CD14-positive monocyte (primary cell): ENCODE measurements at places on chromosomes 4 and X.
A peak's percentile ranks its signal among the peaks of the same experiment; 100 is the strongest.

GRCh38 chrX:9566150-9566621 is 101.3 kb downstream of the TBL1X start:
- no peak overlapping the region for H3K27ac ChIP-seq
- H3K4me3 ChIP-seq: no peak overlapping the region
- no peaks in the 10 kb centered on the region for H3K36me3 ChIP-seq

GRCh38 chr4:17168571-17168970 is 270.1 kb upstream of the LDB2 start:
- H3K4me3 ChIP-seq: no peak overlapping the region
- no peak for DNase-seq
- H3K27me3 ChIP-seq: no peaks in the 10 kb centered on the region
- no peaks in the 10 kb centered on the region for H3K4me1 ChIP-seq

GRCh38 chr4:22999419-22999818 is 306.7 kb downstream of the GBA3 start:
- H3K27me3 ChIP-seq: no peaks in the 10 kb centered on the region
- H3K4me3 ChIP-seq: no peak overlapping the region
- H3K4me1 ChIP-seq: no peaks in the 10 kb centered on the region
- H3K27ac ChIP-seq: no peak overlapping the region
- no peak for DNase-seq

GRCh38 chrX:154013001-154013421 is 6.7 kb downstream of the IRAK1 start:
- peaks cover 58% of the 10 kb centered on the region for H3K4me1 ChIP-seq
- no peak overlapping the region for H3K27ac ChIP-seq
- DNase-seq: no peak
- H3K4me3 ChIP-seq: no peak overlapping the region

DNA sequence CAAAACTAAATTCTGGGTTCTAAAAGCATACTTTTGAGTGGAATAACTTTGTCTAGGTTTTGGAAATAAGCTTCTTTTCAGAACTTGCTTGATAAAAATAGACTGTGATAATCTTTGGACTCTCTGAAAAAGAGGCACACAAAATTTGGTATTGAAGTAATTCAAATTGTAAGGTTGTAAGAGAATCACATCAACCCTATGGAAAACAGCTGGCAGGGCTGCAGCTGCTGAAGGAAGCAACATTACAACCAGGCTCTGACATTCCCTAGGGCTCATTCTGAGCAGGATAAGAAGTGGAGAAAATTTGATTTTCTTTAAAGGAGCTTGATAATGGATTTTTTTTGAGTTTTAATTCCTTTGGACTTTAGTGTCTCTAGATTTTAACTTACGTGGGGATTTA is 147.6 kb downstream of the FSTL5 start:
- no peaks in the 10 kb centered on the region for H3K36me3 ChIP-seq
- H3K27me3 ChIP-seq: no peaks in the 10 kb centered on the region
- no peak overlapping the region for H3K4me3 ChIP-seq
- H3K27ac ChIP-seq: no peak overlapping the region
- no peaks in the 10 kb centered on the region for H3K4me1 ChIP-seq
- no peak for DNase-seq

GRCh38 chrX:129957241-129958082 is 25.0 kb upstream of the BCORL1 start:
- no peaks in the 10 kb centered on the region for H3K36me3 ChIP-seq
- peaks cover 12% of the 10 kb centered on the region for H3K27me3 ChIP-seq
- H3K4me3 ChIP-seq: peak overlapping the region; percentile 71
- peak overlapping the region; percentile 84 for H3K27ac ChIP-seq
- peaks cover 33% of the 10 kb centered on the region for H3K4me1 ChIP-seq

GRCh38 chr4:153683763-153684181 is 308 bp upstream of the TLR2 start:
- H3K27ac ChIP-seq: peak overlapping the region; percentile 96
- H3K36me3 ChIP-seq: peaks cover 18% of the 10 kb centered on the region
- peaks cover 32% of the 10 kb centered on the region for H3K4me1 ChIP-seq
- no peaks in the 10 kb centered on the region for H3K27me3 ChIP-seq
- H3K4me3 ChIP-seq: peak overlapping the region; percentile 98
- DNase-seq: no peak

GRCh38 chrX:69813677-69814076 is 197.8 kb downstream of the EDA start:
- no peaks in the 10 kb centered on the region for H3K36me3 ChIP-seq
- no peaks in the 10 kb centered on the region for H3K27me3 ChIP-seq
- no peak overlapping the region for H3K4me3 ChIP-seq
- no peak for DNase-seq
- H3K27ac ChIP-seq: no peak overlapping the region
- H3K4me1 ChIP-seq: no peaks in the 10 kb centered on the region

GRCh38 chr4:143346206-143346605 is 9.5 kb downstream of the GAB1 start:
- H3K27me3 ChIP-seq: no peaks in the 10 kb centered on the region
- H3K4me1 ChIP-seq: no peaks in the 10 kb centered on the region
- no peaks in the 10 kb centered on the region for H3K36me3 ChIP-seq
- H3K4me3 ChIP-seq: no peak overlapping the region

DNA sequence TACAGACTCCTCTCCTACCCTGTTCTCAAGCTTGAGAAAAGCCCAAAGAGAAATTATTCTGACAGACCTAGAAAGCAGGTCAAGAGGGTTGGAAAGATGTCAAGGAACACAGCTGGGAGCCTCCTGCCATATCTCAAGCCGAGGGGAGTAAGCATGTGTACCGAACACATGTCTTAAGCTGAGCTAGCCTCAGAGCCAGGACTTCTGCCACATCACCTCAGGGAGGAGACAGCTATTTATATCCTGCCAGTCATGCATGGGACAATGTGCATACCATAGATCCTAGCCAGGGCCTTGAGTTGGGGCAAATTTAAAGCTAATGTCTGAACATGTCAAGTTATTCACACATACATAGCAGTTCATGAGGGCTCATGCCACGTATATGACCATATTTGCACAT is 11.8 kb downstream of the TMEM31 start:
- no peak overlapping the region for H3K27ac ChIP-seq
- no peak overlapping the region for H3K4me3 ChIP-seq
- H3K4me1 ChIP-seq: no peaks in the 10 kb centered on the region

DNA sequence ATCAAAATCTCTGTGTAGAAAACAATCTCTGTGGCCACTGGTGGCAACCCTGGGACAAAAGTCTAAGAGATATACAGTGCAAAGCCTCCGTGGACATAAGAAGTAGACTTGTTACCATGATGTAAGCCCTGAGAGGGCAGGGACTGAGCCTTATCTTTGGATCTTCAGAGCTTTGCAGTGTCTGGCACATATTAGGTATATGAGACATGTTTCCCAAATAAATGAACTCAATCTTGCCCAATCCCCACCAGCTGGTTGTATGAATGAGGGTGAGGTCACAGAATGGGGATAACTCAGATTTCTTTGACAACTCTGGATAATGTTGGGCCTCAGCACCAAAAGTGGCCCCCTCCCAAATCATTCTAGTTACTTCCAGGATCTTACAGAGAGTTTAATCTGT is 511.4 kb upstream of the DIPK2B start:
- H3K4me3 ChIP-seq: no peak overlapping the region
- no peak overlapping the region for H3K27ac ChIP-seq
- no peaks in the 10 kb centered on the region for H3K27me3 ChIP-seq
- DNase-seq: no peak

DNA sequence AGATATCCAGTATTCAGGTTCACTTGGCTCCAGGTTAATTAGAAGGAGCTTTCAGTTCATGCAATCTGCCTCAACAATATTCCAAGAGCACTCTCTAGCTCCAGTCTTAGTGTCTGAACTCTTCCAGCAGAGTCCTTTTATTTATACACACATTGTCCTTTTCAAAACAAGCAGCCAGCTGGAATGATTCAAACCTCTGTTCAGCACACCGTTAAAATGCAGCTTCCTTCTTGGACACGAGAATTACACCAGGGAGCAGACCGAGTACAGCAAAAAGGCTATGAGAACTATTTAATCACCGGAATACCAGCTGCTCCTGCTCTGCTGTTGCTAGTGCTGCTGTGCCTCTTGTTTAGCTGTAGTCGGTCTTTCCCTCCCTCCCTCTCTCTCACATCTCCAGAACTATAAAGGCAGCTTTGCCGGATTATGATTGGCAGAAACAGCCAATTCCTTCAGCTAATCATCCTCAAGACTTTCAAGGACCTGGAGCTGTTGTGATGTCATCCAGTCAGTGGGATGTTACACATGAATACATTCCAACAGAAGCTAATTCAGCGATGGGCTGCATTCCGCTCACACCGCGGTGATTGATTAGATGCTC is at the start of gene NDST4:
Gene NDST4 (minus strand): TSS at position 115 of the 601 bp plus-strand sequence. CDS start 36,584 bp downstream, outside the sequence.
- DNase-seq: no peak
- H3K27ac ChIP-seq: no peak within 1 kb of the TSS
- H3K27me3 ChIP-seq: no peaks in the 10 kb centered on the region
- no peak within 1 kb of the TSS for H3K4me3 ChIP-seq
- no peaks in the 10 kb centered on the region for H3K4me1 ChIP-seq
- no peaks in the 10 kb centered on the region for H3K36me3 ChIP-seq

- no peaks in the 10 kb centered on the region for H3K27me3 ChIP-seq
- no peaks in the 10 kb centered on the region for H3K36me3 ChIP-seq
- no peaks in the 10 kb centered on the region for H3K4me1 ChIP-seq
- no peak for DNase-seq
- no peak overlapping the region for H3K27ac ChIP-seq
Measured at GRCh38 chr4:169971456-169972015, 54.7 kb downstream of the MFAP3L start.

- H3K36me3 ChIP-seq: no peaks in the 10 kb centered on the region
- H3K27me3 ChIP-seq: no peaks in the 10 kb centered on the region
- H3K27ac ChIP-seq: no peak overlapping the region
- DNase-seq: no peak
Measured at GRCh38 chr4:3801521-3801920, 35.3 kb downstream of the ADRA2C start.

DNA sequence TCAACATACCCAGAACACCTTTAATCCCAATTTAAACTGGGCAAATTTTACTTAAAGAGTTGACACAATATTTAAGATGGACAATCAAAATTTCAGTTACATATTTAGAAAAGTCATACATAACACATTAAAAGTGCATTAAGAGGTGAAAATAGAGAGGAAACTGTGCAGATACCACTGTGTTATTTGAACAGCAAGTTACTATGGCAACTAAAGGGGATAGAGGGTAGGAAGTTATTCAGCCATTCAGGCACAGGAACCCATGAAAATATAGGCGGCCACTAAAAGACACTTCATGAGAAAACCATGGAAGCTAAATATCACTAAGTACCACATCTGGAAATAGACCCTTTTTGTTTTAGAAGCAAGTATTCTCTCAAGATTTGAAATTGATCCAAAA is 75.1 kb downstream of the PDGFC start:
- no peaks in the 10 kb centered on the region for H3K27me3 ChIP-seq
- H3K4me3 ChIP-seq: no peak overlapping the region
- no peak overlapping the region for H3K27ac ChIP-seq

- no peak overlapping the region for H3K4me3 ChIP-seq
- H3K27ac ChIP-seq: no peak overlapping the region
- no peak for DNase-seq
- H3K36me3 ChIP-seq: no peaks in the 10 kb centered on the region
- H3K27me3 ChIP-seq: no peaks in the 10 kb centered on the region
- H3K4me1 ChIP-seq: no peaks in the 10 kb centered on the region
Measured at GRCh38 chrX:6852869-6853268, 294.6 kb upstream of the STS start.

- no peaks in the 10 kb centered on the region for H3K27me3 ChIP-seq
- no peaks in the 10 kb centered on the region for H3K36me3 ChIP-seq
- no peak overlapping the region for H3K27ac ChIP-seq
- H3K4me1 ChIP-seq: no peaks in the 10 kb centered on the region
Measured at GRCh38 chr4:14478504-14478903, 523.8 kb upstream of the CPEB2 start.

- DNase-seq: peak; percentile 44
- peaks cover 3% of the 10 kb centered on the region for H3K4me1 ChIP-seq
- H3K27ac ChIP-seq: no peak overlapping the region
Measured at GRCh38 chrX:154661170-154661569, 7.8 kb upstream of the CTAG2 start.

GRCh38 chr4:163251204-163251603 is 81.2 kb downstream of the NPY1R start:
- no peak overlapping the region for H3K4me3 ChIP-seq
- H3K27ac ChIP-seq: no peak overlapping the region
- H3K4me1 ChIP-seq: no peaks in the 10 kb centered on the region
- H3K36me3 ChIP-seq: no peaks in the 10 kb centered on the region

DNA sequence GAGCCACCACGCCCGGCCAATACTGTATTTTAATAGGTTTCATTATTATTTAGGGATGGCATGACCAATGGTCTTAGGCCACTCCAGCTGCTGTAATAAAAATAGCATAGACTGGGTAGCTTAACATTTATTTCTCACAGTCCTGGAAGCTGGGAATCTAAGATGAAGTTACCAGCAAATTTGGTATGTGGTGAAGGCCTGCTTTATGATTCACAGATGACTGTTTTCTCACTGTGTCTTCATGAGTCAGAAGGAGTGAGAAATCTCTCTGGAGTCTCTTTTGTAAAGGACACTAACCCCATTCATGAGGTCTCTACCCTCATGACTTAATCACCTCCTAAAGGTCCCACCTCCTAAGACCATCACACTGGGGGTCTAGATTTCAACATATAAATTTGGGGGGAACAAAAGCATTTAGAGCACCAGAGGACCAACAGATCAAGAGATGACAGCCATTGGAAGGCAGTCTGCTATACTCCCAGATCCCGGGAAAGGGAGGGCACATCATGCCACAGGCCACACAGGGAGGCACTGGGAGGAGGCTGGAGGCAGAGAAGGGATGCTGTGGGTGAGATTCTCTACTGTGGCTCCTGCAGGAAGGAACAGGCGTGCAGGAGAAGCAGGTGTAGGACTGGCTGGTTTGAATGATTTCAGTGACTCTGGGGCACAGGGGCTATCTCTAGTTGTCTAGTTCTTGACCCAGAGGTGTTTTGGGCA is 335.8 kb upstream of the SFRP2 start:
- H3K4me3 ChIP-seq: no peak overlapping the region
- no peaks in the 10 kb centered on the region for H3K27me3 ChIP-seq
- H3K27ac ChIP-seq: no peak overlapping the region
- no peaks in the 10 kb centered on the region for H3K4me1 ChIP-seq
- H3K36me3 ChIP-seq: no peaks in the 10 kb centered on the region

GRCh38 chr4:165828928-165829327 is 44.1 kb upstream of the TLL1 start:
- no peaks in the 10 kb centered on the region for H3K27me3 ChIP-seq
- H3K4me1 ChIP-seq: no peaks in the 10 kb centered on the region
- H3K27ac ChIP-seq: no peak overlapping the region
- DNase-seq: no peak

DNA sequence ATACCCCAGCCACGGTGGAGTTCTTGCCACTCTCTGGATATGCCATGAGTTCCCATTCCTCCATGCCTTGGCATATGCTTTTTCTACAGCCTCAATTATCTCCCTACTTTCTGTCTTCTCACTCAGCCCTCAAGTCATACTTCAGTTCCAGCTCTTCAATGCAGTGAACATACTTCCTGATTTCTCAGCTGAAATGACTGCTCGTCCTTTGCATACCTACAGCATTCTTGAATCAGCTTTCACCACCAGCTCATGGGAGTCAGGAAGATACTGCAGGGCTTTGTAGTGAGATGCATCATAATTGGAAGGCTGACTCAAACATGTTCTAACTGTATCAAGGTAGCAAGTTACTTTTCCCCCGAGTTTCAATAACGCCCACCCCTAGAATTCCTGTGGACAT is 118.4 kb downstream of the APBB2 start:
- no peaks in the 10 kb centered on the region for H3K4me1 ChIP-seq
- no peak overlapping the region for H3K4me3 ChIP-seq
- H3K36me3 ChIP-seq: no peaks in the 10 kb centered on the region
- no peak for DNase-seq
- no peaks in the 10 kb centered on the region for H3K27me3 ChIP-seq
